Fibroblast of lung (primary cell): ENCODE measurements at places on chromosomes 7 and 10.

- DNase-seq: no peak
These were observed 24.7 kb downstream of the PDGFA start for GRCh38 chr7:494906-495305.

DNA sequence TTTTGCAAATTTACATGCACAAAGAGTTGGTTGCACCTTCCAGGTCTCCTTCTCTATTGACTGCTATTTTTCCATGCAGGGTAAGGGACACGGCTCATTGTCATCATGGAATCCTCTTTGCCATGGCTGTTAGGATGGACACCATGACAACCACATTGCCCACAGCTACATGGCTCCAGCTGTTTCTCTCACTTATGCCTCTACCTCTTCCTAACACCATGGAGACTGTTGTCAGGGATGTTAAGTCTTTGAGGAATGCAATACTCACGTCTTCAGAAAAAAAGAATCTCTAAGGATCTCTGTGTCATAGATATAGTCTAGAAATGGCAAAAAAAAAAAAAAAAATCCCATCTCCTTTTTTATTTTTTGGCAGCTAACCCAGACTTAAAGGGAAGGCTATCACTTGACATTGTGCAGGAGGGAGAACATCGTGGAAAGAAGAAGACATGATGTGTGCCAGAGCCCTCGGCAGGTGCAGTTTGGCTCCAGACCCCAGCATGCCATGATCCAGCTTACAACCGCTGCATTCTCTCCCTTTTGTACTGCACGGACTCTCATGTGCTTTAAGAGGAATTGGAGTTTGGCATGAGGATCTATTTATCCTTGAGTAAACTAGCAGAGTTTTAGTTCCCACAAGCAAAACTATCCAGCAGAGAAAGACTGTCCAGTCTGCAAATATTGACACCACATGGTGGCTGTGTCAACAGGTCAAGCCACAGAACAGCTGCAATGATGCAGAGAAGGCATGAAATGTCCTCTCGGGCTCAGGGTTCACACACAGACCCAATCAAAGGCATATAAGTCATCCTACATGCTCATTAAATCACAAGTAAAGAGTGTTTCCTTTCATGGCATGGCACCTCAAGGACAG, 70.8 kb downstream of the FRMD4A start:
- DNase-seq: peak; percentile 71

DNA sequence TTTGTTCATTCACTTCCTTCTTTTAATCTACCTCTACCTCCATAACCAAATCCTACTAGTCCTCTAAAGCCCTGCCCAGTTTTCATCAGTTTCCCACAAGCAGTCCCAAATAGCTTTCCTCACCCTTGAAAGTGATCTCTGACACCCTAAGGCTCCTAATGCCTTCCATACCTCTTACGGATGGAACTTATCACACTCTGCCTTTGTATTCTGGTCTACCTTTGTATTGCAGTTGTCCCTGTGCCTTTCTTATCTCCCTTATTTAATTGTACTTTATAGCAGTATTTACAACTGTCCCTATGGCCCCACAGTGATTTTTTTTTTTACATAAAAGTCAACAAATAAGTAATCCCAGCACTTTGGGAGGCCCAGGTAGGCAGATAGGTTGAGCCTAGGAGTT, 33.8 kb downstream of the ACSL5 start:
- no peak for DNase-seq

GRCh38 chr7:139886206-139886605, 57.1 kb downstream of the TBXAS1 start:
- DNase-seq: peak; percentile 20

- DNase-seq: no peak
These were observed 260.1 kb upstream of the YAE1 start for GRCh38 chr7:39306016-39306570.

GRCh38 chr7:156579566-156579965, 61.0 kb upstream of the RNF32 start:
- no peak for DNase-seq

DNA sequence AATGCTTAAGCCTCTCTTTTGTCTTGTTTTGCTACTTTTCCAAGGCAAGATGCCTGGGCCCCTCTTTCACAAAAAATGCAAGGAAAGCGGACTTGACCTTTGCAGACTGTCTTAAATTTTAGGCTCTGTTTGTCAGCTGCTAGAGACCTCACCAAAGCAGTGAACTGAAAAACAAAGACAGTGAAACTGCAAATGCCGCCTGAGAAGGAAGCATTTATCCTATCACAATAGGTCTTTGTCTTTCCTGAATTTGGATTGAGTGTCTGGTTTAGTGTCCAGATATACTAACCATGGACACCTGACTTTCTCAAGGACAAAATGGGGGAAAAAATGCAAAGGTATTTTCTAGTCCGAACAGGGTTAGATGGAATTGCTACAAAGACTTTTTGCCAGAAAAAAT, 256.9 kb downstream of the INHBA start:
- no peak for DNase-seq

DNA sequence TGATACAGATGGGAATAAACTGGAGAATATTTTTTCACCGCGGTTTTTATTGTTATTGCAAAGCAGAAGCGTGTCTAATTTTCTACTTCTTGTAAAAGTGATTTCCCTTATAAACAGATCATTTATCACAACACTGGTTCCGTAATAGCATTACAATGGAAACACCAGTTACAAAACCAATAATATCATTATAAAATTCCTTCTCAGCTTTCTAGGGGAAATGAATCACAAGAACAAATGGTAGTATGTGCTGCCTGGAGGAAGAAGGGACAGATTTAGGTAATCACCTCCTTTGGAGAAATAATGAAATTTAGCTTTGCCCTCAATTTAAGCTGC, 2.4 kb upstream of the CCDC6 start:
- DNase-seq: no peak

DNA sequence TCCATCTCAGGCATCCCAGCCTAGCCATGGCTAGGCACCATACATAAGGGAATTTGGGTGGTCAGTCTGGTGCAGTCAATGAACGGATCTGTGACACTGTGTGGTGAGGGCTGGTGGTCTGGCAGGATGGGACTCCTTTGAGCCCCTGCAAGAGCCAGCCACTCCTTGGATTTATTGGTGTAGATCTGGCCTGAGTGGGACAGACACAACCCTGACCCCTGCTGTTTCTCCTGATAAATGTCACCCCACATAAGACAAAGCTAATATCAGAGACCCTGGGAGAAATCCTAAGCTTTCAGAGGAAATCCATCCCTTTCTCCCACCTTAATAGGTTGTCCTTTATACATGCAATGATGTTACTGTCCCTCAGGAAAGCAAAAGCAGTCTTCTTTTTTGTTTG, 2.3 kb downstream of the FBXO24 start:
- no peak for DNase-seq

DNA sequence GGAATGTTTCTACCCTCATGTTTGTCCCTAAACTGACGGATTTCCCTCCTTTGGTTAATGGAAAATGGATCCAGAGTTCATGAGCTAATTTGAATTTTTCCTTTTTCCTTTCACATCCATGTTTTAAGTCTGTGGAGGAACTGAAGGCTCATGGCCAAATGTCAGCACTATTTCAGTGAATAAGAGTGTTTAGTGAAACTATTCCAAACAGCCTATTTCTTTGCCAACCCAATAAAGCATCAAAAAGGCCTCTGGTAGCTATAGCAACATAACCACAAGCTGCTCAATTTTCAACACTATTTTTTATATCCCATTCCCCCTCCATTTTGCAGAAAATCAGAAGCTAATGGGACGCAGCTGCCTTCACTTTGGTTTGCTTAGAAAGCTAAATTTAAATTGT, 1454.1 kb downstream of the GATA3 start:
- DNase-seq: no peak

GRCh38 chr10:14415676-14416307, 85.1 kb upstream of the FRMD4A start:
- no peak for DNase-seq

- peak; percentile 53 for DNase-seq
These were observed 493.2 kb upstream of the AUTS2 start for GRCh38 chr7:69105092-69105491.
